DMS79 (cell line): ENCODE measurements at places on chromosomes 6 and 20.

DNA sequence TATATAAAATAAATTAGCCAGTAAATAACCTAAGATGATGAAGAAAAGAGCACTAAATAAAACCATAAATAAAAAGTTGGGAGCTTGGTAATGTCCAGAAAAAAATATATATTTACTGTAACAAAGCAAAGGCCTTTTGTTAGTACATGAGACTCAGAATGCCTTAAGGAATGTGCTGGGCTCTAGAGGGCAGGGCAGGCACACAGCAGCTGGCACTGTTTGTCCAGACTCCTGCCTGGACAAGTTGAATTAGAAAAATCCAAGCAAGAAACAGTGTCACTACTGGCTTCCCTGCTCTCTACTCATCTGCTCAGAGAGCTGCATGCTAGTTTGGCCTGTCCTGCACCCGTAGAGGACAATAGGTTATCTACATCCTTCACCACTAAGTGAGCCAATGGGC is 8.8 kb downstream of the DEFB129 start:
- DNase-seq, result no peak

DNA sequence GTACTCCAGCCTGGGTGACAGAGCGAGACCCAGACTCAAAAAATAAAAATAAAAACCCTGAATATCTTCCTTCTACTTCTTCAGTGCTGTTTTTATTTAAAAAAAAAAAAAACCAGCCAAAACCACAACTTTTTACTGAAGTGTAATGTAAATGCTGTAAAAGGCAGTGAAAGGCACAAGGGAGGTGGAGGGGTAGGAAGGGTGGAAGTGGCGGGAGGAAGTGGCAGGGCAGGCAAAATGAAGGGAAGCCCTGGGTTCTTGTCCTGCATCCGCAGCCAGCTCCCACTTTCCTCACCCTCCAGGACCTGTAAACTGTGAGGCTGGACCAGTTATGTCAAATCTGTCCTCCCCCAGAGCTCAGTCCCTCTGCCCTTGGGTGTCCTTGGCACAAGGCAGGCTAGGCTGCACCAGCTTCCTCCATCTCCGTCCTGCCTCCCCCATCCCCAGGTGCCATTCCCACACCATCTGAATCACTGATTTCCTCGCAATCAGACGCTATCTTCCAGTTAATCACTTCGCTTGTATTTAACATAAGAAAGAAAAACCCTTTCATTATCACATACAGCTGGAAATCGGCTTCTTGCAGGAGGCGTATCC is 13.7 kb upstream of the PANK2 start:
- DNase-seq, result no peak

DNA sequence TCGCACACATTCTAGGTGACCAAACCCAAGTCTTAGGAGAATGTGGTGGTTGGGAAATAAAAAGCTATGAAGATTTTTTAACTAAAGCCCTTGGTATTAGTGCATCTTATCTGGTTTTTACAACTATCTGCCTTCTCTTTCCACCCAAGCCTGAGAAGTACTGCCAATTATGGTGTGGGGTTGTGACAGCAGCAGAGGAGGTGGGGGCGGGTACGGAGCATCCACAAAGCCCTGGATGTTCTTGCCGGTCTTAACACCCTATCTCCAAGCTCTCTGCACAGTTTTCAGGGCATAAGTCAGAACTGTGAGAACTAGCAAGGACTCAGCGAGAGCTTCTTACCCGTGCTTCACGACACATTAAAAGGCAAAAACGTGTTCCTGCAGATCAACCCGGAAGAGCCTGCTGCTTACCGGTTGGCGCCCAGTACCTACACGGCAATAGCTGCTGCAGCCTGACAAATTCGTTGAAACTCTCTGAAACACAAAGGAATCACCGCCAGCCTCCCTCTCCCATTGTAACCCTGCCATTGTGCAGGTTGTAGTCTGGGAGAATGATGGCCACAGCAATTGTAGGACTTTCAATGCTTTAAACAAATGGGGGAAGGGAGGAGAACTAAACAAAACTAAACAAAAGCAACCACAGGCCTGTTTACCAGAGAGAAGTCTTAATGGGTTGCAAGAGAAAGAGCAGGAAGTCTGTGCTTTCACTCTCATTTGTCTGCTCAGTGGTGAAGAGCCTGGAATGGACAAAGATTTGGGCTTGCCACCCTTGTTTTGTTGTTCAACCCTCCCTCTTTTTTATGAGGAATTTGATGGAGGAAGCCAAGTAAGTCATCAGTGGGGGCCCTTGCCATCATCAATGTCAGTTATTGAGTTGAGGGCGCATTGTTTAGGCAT is 461.0 kb upstream of the JARID2 start:
- DNase-seq, result no peak

- no peak for DNase-seq
Measured at GRCh38 chr6:56047931-56048540, 172.6 kb upstream of the BMP5 start.

DNA sequence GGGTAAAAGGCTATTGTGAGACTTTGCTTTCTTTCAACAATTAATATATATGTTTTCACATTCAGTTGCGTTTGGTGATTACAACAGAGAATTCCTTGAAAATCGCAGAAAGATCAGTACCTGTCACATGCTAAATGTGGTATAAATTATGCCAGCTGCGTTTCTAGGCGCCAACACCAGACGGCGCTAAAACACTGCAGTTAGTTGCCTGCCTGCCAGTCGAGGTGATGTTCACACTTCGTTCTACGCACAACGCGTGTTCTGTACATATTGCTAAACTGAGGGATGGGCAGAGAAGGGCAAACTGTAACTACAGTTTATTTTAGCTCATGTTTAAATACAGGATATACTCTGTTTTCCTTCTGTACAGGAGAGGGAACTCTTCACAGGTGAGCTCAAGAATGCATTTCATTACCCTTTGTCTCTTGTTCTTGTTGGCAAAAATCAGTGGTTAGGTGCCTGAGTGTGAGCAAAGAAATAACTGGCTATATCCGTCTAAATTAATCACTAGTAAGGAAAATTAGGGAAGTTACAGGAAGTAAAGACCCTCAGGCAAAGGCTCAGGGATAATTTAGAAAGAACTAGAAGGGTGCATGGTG is 100.1 kb upstream of the RGS17 start:
- DNase-seq, result no peak

- DNase-seq, result no peak
Measured at GRCh38 chr6:14366872-14367271, 249.3 kb downstream of the CD83 start.
